Activated naive CD8-positive, alpha-beta T cell treated with anti-CD3 and anti-CD28 coated beads, Interleukin-2, amount 50 U/mL, for 24 hours (primary cell): ENCODE measurements at places on chromosomes 7 and 10.
A peak's percentile ranks its signal among the peaks of the same experiment; 100 is the strongest.

GRCh38 chr7:5541087-5541992 is 117.7 kb upstream of the TNRC18 start:
- DNase-seq = no peak

GRCh38 chr7:22219739-22220493 is 137.0 kb downstream of the RAPGEF5 start:
- no peak for DNase-seq

DNA sequence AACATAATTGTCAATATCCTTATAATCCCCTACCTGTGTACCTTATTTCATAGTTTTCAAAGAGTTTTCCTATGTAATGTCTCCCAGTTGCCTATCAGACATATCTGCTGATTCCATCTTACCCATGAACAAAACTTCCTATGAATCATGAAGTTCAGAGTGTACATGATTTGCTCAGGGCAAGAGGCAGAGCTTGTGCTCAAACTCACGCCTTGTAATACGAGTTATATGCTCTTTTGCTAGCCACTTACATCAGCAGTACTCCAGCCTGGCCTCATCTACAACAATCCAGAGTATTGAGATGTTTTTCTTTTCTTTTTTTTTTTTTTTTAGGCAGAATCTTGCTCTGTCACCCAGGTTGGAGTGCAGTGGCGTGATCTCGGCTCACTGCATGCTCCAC is 11.8 kb downstream of the PKD2L1 start:
- no peak for DNase-seq

DNA sequence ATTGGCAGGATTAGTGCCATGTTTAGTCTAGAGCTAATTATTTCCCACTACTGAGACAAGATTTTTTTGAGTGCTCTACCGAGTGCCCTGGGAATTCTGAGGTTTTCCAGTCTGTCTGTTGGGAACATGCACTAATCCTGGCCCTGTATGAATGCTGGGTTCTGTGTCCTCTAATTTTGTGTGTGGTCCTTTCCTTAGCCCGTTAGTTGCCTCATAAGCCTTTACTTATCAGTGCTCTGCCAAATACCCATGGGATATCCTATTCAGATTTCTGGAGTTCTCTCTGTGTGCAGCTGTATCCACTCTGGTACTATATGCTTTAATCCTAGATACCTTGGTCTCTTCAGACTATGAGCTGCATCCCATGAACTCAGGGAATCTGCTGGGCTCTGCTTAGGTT is 13.1 kb downstream of the CSGALNACT2 start:
- DNase-seq = no peak

DNA sequence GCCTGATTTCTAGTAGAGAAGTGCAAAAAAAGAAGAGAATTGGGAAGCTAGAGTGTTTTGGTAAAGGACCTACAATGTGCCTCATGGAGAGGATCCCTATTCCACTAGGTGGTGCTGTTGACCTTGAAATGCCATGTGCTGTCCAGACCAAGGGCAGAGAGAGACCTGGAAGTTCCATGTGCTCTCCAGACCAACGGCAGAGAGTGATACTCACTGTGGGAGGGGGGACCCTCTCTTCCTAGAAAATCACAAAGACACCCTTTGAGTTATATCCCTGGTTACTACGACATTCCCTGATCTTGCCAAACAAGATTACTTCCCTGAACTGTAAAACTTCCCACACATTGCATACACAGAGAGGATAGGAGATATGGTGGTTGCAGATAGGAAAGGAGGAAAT is 212.7 kb upstream of the ZNF804B start:
- DNase-seq = peak; percentile 11

DNA sequence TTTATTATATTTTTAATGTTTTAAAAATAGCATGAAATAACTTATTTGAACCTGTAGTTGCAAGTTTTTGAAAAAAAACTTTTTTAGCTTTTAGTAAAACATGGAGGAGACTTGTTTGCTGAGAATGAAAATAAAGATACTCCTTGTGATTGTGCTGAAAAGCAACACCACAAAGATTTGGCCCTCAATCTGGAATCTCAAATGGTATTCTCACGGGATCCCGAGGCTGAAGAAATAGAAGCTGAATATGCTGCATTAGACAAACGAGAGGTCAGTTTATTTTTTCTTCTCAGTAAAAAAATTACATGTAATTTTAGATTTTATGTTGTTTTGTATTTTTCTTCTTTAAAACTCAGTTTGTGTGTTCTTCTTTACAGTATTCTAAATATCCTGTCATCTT is 73.5 kb downstream of the ANKIB1 start:
- no peak for DNase-seq

DNA sequence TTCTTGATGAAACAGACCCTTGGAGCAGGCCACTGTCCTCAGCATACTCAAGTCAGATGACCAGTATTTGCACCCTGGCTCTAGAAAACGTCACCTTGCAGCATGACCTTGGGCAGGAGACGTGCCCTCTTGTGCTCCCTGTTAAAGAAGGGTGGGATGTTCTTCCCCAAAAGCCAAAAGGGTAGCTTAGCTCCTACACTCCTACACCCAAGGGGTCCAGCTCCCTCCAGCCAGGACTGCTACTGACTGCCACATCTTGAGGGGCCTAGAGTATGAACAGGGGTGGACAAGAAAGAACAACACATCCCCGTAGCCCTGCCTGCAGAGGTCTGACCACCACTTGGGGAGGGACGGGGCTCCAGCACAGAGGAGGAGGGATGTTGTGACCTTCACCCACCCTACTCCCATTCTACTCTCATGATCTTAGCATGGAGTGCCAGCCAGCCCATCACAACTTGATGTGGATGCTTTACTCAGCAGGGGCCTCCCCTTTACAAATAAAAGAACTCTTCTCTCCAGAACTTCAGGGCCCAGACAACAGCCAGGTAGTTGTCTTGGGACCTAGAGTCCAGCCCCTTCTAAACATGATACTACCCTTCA is 165.3 kb upstream of the ZMIZ1 start:
- DNase-seq = no peak

GRCh38 chr7:42222125-42222524 is 14.9 kb downstream of the GLI3 start:
- no peak for DNase-seq

- peak; percentile 14 for DNase-seq
Observed at GRCh38 chr10:115093286-115093775, at the start of gene ATRNL1. Gene ATRNL1, plus strand, starts transcription at chr10:115093365. Its CDS starts 386 bp downstream, at chr10:115093751.

DNA sequence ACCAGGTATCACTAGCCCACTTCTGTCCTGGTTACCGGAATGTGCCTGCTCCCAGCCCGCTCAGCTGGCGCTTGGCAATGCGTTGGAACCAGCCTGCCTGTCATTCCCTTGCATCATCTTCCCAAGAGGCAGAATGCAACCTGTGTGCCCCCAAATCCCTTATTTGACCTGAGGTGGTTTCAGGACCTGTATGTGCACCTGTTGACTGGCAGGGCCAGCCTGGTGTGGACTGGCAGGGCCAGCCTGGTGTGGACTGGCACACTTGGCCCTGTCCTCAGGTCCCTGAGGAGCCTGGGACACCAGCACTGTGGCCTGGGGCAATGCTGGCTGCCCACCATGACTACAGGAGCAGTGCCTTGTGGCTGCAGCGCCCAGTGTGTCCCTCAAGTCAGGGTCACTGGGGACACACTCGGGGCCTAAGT is 38.2 kb downstream of the ZNF467 start:
- DNase-seq = no peak

DNA sequence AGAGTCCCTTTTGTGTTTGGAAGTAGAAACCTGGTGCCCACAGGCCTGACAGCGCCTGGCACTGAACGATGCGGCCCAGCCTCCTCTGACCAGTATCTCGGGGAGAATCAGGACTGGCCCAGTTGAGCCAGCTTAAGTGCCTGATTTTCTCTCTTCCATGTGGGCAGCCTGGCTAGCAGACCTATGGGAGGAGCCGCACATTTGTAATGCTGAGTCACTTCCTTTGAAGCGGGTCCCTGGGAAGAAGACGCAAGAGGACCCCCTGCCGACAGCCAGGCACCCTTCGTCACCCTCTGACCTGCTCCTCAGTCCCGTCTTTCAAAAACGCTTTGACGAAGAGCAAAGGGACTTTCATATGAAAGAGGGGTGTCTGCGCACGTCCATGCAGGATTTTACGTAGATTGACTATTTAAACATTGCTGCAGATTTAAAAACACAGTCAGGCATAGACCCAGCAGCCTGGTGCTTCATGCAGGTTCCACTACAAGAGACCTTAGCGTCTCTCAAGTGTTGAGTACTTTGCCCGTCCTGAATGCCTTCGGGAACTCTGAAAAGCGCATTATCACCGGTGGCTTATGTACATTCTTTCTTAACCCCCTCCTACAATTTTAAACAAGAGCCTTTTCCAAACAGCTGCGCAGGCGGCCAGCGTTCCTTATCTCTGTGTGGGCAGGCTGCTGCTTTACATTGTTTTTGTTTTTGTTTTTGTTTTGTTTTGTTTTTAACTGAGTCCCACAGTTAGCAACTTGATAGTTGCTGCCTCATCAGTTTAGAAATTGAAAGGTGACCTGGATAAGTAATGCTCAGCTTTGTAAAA is 36.5 kb upstream of the AP5Z1 start:
- peak; percentile 39 for DNase-seq

DNA sequence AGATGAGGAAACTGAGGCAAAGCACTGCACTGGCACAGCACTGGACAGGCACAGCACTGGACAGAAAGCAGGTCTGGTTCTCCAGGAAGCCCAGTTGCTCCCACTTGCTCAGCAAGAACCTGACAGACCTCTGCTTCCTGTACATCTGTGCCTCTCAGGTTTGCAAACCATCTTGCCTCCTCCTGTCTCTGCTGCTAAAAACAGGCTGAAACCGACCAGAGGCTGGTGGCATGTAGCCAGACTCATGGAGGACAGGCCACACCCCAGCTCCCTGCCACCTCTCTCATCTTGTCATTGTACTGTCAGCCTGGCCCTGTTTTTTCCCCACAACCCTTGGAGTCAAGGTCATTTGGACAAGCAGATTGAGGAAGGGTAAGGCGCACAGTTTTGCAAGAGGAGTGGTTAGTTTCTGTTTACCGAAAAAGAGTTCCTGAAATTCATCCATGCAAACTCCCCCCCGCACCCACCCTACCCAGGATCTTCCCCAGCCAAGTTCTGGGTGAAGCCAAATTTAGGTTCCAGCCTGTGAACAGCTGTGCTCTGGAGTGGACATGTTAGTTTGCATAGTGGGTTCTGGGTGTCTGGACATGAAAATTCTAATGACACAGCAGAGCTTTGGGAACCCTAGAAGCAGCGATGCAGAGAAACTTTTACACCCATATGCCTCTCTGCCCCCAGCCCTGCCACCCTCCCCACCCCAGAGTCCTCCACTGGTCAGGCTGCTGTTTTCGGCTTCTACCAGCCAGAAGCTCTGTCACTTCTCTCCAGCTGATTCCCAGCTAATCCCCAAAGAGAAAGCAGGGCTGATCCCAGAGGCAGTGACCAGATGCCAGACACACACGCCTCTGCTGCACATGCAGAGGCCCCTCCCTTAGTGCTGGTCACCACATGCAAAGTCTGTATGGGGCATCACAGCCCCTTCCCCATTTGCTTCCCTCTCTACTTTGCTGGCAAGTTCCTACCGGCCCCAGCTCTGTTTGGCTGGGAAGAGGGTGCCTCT is 8.5 kb upstream of the C10orf105 start:
- no peak for DNase-seq

GRCh38 chr10:14688606-14689005 is 86.1 kb downstream of the FAM107B start:
- DNase-seq = no peak

DNA sequence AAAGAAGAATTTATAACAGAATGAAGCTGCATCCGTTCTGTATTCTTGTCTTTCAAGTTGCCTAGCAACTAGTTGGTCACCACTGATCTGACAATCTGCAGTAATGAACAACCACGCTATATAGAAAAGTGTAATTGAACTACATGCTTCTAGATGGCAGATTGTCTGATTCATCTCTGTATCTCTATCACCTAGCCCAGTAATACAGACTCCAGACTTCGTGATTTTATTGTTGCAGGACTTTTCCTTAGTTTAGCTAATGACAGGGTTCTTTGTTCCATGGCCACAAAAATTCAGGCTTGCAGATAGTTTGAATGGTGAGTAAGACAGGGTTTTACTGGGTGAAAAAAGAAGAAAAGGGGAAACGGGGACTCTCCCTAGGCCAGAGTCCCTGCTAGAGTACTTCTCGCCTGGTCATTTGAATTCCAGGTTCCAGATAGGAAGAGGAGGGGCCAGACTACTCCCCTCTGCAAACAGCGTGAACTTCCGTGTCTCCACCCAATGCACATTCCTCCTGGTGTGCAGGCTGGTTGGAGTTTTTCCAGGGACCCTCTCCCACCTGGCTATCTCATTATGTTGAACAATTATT is 45.9 kb downstream of the COL1A2 start:
- no peak for DNase-seq

DNA sequence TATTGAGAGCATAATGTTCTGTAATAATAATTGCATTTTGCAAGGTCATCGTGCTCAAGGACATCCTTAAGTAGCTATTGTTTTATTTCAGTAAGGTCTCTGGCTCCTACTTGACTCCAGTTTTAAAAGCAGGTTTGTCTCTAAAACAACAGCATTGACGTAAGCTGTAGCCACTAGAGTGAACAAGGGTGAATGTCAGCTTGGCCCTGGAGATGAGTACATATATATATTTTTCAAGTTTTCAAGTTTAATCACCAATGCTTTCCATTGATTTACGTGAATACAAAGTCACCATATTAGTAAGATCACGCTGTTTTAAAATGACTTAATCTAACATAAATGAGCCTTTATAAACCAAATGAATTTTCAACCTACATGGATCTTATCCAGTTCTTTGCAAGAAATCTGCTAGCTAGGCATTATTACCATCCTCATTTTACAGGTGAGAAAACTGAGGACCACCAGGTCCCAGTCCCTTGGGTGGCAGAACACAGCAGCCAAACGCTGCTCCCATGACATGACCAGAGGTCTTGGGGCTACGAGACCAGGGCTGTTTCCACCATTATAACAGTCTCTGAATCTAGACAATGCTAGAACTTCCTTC is 57.2 kb upstream of the ELMO1 start:
- no peak for DNase-seq

GRCh38 chr10:15316145-15316544 is 54.9 kb downstream of the FAM171A1 start:
- no peak for DNase-seq

DNA sequence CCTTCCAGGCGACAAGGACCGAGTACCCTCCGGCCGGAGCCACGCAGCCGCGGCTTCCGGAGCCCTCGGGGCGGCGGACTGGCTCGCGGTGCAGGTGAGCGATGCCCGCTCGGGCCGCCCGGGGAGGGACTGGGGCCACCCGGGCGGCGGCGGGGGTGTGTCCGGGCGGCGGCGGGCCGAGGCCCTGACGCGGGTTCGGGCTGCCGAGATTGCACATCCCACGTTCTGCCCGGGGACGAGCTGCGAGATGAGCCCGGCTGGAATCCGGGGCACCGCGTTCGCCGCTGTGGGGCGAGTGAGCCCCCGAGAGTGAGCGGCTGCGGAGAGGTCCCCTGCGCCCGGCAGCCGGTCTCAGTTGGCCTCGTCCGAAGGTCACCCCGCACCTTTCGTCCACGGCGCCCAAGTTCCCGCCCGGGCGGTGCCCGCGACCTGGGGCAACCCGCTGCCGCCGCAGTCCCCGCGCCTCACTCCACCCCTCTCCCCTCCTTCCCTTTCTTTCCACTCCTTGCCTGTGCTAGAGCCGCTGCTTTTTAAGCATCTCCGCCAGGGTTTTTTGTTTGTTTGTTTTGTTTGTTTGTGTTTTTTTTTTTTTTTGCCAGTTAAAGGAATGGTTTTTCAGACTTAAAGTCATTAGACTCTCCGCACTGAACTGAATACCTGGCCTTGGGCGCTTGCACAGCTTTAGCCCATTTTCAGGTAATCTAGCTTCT is 515 bp downstream of the RALA start:
- no peak for DNase-seq
